Activated CD8-positive, alpha-beta memory T cell treated with anti-CD3 and anti-CD28 coated beads, Interleukin-2, amount 50 U/mL, for 4 hours (primary cell): ENCODE measurements at places on chromosomes 13 and 19.

GRCh38 chr13:92224052-92224821 lies 825.8 kb downstream of the GPC5 start:
- DNase-seq = no peak

DNA sequence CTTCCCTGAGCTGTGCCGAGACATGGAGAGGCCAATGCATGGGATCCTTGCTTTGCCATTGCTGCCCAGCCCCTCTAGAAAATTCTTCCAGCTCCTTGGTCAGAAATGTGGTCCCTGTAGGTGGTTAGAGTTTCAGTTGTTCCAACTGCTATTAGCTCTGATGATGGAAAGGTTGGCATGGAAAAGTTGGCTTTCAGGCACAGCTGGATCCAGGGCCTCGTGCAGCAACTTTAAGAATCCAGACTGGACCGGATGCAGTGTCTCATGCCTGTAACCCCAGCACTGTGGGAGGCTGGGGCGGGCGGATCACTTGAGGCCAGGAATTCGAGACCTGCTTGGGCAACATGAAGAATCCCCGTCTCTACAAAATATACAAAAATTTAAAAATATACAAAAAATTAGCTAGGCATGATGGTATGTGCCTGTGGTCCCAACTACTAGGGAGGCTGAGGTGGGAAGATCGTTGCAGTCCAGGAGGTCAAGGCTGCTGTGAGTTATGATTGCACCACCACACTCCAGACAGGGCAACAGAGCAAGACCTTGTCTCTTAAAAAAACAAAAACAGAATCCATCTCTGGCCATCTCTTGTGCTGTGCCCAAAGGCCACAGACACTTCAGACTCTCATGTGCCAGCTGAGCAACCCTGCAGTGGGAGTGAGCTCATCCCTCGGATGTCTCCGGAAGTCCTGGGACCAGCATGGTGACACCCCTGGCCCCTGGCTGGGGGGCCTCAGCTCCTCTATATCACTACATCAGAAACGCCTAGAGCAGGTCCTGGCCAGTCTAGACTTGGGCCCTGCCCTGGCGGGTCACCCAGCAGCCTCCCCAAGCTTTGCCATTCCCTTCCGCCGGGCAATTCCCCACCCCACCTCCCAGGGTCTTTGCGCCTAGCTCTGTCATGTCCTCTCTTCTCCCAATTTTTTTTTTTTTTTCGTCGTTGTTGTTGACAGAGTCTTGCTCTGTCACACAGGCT lies 16.8 kb downstream of the MEX3D start:
- DNase-seq = no peak

DNA sequence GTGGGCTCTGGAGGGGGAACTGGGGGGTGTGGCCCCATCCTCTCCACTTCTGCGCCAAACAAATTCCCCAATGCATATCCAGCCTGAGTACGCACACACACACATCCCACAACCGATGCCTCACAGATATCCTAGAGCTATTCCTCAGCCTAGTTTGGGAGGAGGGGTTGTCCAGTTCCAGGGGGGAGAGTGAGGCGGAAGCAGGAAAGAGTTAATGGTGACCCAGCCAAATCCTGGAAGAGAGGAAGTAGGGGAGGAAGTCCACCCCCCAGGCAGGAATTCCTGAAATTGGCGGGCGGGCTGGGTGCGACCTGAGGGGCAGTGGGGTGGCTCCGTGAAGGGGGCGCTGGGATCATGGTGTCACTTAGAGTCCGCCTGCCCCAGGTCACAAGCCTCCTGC lies 897 bp downstream of the GPR4 start:
- DNase-seq = no peak

GRCh38 chr19:3154957-3155736 lies 19.3 kb downstream of the GNA15 start:
- peak; percentile 79 for DNase-seq

GRCh38 chr13:49812812-49813211 lies 20.3 kb upstream of the KPNA3 start:
- no peak for DNase-seq

- DNase-seq = no peak
These were observed 91.6 kb downstream of the RGCC start for GRCh38 chr13:41548910-41549309.

GRCh38 chr13:100625447-100625846 lies 36.9 kb upstream of the GGACT start:
- no peak for DNase-seq

DNA sequence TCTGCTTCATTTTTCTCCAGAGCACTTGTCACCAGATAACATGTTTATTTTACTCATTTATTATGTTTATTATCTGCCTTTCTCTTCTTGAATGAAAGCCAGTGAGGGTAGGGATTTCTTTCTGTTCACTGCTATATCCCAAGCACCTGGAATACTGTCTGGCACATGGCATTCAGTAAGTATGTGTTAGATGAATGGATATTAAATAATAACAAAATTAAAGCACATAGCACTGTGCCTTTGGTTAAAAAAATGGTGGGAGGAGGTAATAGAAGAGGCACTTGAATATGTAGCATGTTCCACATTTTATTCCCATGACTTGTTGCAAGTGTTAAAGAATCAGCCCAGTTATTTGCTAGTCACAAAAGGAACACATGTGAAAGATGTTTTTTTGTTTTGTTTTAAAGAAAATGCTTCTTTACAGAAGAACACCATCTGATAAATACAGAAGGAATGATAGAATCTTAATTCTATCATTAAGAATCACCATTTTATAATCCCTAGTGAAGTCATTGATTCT lies 151.0 kb downstream of the DLEU7 start:
- DNase-seq = no peak

DNA sequence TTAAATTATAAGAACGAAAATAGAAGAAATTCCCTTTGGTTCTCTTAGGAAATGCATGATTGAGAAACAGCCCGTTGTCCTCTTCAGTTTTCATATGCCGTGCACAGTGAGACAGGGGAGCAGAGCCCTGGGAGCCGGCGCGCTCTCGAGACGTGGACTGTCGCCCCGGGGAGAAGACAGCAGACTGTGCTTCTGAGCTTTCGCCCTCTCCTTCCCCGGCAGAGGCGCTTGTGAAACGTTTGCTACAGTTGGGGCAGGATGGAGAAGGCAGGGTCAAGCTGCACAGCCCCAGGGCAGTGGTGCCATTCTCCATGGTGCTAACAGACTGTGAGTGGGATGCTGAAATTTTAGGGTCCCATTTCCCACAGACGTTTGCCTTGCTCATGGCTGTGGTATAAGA lies 192.2 kb upstream of the KL start:
- no peak for DNase-seq

- DNase-seq = no peak
These were observed 29.2 kb downstream of the TUBA3C start for GRCh38 chr13:19152403-19152802.

DNA sequence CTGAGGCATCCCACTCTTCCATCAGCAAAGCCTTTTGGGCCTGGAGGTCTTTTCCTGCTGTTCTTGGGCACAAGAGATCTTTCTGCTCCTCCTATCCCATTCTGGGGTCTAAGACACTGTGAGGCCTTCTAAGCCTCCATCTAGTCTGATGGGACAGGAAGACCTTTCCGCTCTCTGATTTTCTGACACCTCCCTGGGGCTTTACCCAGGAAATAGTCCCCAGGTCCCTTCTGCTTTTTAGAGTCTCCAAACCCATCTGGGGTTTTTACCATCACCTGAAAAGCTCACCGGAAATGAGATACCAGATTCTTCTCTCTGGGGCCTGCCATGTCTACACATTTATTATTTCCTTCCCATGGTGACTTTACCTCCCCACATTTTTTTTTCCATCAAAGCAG lies 21.1 kb downstream of the CLEC17A start:
- no peak for DNase-seq

DNA sequence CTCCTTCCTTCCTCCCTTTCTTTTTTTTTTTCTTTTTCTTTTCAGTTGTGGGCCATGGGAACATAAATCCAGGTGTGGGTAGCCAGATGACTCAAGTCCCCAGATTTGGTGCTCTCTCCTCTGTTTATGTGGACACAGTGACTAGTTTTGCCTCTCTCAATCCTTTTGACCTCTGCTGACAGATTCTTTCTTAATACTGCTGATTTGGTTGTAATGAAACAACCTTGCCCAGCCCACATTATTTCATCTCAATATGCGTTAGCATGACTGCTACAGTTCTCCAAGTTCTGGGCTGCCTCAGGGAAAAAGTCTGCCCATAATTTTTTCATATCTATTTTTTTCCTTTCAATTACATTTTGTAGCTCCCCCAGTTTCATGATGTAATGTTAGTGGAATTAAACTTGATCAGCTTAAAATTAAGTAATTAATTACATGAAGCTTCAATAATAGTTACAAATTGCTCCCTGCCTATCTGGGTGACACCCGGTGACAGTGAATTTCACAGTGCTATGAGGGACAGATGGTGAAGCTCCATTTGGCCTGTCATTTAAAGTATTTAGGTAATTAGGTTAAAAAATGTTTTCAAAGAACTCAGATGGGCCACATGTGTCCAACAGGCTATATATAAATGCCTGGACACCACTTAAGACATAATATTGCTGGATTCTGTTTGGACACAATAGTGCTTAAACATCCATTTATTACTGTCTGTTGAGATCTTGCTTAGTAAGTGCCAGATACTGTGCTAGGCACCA lies 118.8 kb upstream of the FRY start:
- no peak for DNase-seq

- DNase-seq = no peak
These were observed 11.6 kb upstream of the UBE2L5 start for GRCh38 chr13:30410705-30411125.

GRCh38 chr13:85709072-85709471 lies 90.1 kb downstream of the SLITRK6 start:
- no peak for DNase-seq

DNA sequence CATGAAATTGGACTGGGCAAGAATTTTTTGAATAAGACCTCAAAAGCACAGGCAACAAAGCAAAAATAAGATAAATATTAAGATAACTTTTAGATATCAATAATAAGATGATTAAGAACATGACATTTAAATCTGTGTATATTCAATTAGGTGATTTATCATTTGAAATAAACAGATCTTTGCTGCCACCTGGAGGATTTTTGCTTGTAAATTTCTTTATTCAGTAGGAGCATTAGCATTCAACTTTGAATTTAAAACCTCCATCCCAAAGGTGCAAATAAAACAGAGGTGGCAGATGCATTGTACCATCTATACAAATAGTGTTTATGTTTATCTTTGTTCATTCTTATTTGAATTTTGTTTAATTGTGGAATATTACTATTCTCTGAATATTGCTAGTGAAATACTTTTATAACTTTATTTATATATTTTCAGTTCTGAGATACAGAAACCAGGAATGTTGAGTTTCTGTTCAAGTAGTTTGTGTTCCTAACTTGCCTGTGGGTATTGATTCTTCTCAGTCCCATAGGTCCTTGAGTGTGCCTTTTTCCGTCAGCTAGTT lies 20.9 kb downstream of the COG6 start:
- peak; percentile 16 for DNase-seq

GRCh38 chr13:41268764-41269163 lies 5.4 kb upstream of the MTRF1 start:
- no peak for DNase-seq

DNA sequence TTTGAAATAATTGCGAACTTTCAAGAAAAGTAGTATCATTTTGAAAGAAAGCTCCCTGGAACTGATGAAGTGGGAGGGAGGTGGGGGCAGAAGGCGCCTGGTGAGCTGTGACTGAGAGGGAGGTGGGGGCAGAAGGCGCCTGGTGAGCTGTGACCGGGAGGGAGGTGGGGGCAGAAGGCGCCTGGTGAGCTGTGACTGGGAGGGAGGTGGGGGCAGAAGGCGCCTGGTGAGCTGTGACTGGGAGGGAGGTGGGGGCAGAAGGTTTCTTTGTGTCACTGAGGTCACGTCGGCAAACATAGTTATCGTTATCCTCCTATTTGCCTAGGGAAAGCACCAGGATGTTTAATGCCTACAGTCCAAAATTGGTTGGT lies 24.2 kb downstream of the C2CD4C start:
- DNase-seq = no peak

DNA sequence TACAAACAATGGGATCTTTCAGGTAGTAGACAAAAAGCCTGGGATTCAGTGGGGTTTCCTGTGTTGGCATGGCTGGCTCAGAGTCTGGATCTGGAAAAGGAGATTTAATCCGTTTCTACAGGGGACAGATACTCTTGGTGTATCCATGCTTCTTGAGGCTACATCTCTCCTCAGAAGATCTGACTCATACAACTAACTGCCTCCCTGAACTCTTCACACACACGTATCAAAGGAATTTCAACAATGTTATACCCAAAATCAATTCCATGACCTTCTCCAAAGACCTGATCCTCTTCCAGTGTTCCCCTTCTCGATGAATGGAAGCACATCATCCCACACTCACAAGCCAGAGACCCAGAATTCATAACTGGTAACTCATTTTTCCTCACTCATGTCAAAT lies 435.3 kb upstream of the NBEA start:
- no peak for DNase-seq

DNA sequence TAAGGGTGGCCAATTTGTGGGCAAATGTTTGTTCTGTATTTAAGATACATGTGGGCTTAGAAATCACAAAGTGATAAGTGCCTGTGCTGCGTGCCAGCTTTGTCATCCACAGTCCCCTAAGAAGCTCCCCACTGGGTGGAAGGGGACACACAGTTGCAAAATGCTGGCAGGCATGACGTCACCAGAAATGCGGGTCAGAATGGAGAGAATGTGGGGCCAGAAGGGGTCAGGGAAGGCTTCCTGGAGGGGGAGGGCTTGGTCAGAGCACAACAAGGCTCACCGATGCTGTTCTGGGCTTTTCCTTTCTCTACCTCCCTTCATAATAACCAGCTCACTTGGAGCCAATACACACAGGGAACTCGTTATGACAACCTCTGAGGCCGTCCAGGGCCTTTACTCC lies 207.3 kb downstream of the URI1 start:
- DNase-seq = no peak

DNA sequence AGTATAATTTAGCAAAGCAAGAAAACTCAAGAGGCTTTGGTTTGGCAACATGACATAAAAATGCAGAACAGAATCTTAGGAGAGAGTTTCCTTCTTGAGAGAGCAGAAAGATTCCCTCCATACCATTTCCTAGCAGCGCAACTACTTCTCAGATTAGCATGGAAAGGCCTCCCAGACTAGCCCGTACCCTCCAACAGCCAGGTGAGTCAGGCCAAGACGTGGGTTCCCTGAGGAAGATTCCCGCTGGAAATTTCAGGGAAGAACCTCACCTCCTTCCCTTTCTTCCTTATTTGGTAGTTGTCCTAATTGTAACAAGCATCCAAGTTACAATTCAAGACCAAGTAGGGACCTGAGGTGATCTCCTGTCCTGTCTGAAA lies 12.3 kb downstream of the COL4A2 start:
- no peak for DNase-seq

DNA sequence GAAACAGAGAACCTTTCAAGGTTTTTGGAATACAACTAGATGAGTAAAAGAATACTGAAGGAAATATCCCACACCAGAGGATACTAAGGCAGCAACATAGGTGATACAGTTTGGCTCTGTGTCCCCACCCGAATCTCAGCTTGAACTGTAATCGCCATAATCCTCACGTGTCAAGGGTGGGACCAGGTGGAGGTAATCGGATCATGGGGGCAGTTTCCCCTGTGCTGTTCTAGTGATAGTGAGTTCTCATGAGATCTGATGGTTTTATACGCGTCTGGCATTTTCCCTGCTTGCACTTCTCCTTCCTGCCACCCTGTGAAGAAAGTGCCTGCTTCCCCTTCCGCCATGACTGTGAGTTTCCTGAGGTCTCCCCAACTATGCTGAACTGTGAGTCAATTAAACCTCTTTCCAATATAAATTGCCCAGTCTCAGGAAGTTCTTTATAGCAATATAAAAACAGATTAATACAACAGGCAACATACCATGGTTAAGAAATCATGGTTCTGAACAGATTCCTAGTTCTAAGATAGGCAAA lies 97.0 kb downstream of the ABCC4 start:
- DNase-seq = no peak
